ENCODE measurements at places on chromosomes 11 and 22.

GRCh38 chr11:129435499-129436245, 60.0 kb downstream of the BARX2 start:
- no peak for DNase-seq

DNA sequence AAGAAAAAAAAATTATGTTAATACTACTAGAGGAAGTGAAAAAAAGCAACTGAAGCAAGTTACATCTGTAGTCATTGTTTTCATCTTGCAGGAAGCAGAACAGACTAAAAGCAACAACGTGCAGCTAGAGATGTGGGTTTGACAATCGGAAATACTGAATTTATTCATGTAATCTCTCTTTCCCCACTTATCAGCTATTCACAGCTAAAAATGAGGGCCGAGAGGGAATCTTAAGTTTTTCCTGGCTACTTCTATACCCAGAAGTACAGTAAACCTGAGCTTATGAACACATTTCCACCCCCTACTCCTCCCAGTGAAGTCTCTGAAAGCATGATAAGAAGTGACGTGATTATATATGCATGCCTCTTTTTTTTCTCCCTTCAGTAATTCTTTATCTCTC, 116.5 kb downstream of the SPON1 start:
- no peak for DNase-seq

GRCh38 chr11:73563539-73564200, 34.2 kb downstream of the FAM168A start:
- DNase-seq, result no peak

DNA sequence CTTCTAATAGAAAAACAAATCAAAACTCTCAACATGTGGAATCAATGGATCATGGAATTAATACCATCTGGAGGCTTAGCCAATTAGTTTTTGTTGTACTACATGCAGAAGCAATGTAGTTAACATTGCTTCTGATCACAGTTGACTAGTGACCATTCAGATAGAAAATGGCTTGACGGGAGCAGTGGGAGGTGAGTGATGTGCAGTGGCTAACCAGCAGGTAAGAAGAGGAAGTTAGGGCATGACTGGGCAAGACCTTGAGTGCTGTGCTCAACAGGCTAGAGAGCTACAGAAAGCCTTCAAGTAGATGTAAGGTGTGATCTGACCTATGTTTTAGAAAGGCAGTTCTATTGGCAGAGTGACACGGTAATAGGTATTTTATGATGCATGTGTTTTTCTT, 60.7 kb upstream of the ALKBH3 start:
- no peak for DNase-seq

Data from effector CD4-positive, alpha-beta T cell (primary cell).